NCI-H526 (cell line): ENCODE measurements at places on chromosomes 3 and 15.

GRCh38 chr3:68866157-68866556 lies 66.2 kb downstream of the TAFA4 start:
- DNase-seq, result no peak

DNA sequence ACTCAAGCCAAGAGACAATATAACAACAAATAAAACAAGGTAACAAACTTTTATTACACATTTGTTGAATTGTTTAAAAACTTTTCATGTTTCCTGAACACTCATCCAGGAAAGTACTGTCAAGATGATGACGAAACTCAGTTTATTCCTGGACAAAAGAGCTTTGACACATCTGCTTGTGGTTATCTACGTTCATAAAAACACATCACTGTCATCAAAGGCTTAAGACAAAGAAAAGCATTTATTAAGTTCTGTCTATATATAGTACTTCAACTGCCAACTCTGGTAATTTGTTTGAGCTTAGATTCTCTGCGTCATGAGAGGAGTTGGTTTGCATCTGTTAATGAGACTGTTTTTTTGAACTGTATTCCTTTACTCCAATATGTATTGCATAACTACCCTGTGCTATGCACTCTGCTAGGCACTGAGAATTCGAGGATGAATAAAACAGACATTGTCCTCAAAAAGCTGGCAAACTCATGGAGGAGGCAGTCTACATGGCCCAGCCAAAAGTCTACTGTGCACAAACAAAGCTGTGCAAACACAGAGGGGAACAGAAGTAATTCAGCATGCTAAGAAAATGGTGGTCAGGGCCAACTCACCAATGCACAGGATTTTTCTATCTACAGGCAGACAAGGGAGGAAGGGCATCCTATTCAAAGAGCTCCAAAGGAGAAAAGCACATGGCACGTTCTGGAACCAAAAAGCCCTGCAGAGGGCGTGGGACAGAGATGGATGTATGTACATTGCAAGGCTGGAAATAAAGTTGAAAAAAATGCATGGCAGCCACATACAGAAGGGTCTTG lies 21.5 kb downstream of the PLD1 start:
- DNase-seq, result peak; percentile 98

GRCh38 chr3:4416961-4417360 lies 50.1 kb downstream of the SUMF1 start:
- DNase-seq, result no peak

DNA sequence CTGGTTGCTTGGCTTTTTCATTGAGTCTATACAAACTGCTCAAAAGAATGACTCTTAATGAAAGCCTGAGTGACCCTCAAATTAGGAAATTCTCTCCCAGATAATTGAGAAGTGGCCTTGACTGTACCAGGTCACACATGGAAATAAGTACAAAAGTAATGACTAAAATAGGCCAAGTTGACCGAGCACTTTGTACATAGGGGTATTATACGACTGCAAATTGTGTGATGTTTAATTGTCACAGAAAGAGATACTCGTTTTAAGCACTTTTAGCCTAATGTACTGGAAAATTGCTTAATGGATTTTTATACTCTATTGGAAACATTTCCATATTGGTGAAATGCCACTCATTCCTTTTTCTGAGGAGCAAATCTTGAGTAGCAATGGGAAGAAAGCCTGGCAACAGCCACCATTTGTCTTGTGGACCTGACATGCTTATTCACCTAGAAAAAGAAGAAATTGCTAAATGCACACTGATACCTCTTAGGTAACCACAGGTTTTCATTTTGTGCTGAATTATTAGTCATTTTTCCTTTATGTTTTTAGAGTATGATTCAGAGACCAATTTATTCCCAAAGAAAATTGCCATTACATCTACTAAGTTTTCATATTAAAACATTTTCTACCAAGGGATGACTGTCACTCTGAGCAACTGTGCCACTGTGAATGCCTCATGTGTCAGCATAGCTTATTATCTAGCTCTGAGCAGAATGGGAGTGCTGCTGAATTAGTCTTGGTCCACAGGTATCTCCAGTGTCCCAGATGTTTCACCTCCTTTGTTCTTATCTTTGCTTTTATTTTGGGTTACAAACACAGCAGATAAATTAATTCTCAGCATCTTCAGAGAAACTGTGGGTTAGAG lies 8.9 kb upstream of the PXK start:
- no peak for DNase-seq

GRCh38 chr3:139561255-139561817 lies 21.8 kb upstream of the RBP1 start:
- DNase-seq, result no peak

- no peak for DNase-seq
These were observed 139.7 kb downstream of the TUSC7 start for GRCh38 chr3:116849261-116849688.

DNA sequence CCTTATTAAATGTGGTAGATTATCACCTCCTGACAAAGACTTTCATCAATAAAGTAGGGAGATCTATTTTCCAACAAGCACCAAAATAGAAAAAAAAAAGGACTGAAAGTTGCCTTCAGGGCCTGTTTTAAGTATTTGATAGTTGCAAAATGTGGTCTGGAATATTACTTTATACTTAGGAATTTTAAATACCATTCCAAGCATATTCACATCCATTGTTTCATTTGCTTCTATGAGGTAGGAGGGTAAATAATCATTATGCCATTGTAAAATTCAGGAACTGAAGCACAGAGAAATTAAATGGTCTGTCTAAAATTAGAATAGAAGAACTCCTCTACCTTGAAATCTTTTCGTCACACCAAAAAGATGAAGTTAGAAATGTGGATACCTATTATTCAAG lies 110.0 kb downstream of the TMCC1 start:
- no peak for DNase-seq

DNA sequence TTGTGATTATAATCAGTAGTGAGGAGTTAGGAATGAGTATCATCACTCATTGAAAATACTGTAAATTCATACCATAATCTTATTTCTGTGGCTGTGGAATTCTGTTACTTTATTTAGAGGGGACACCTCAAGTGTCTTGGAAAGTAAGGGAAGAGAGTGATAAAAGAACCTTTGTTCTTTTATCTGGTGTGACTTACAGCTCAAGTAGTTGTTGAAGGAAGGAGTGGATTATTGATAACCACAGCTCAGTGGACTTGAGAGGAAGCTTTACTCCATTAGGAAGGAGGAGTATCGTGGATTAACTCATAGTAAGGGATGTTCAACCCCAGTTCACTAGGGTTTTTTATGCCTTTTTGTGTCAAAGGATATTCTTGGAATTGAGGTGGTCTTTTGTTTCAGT lies 32.2 kb upstream of the FAH start:
- no peak for DNase-seq

GRCh38 chr3:119018690-119019463 lies 15.8 kb downstream of the IGSF11 start:
- DNase-seq, result no peak

DNA sequence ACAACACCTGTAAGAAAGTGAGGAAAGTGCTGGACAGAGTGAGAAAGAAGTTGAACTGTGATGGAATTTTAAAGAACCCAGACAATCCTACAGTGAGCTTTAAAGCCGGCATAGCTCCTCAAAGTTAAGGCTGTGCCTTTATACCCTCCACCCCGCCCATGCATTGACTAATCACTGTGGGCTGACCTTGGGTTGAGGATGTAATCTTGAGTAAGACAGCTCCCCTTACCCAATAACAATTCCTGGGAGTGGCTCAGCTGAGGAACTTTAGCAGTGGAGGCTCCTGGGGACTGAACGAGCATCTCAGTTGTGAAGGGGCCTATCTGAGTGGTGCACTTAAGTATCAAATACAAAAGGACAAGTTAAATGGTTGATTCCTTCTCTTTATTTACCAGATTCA lies 35.7 kb upstream of the ZNF770 start:
- DNase-seq, result no peak

DNA sequence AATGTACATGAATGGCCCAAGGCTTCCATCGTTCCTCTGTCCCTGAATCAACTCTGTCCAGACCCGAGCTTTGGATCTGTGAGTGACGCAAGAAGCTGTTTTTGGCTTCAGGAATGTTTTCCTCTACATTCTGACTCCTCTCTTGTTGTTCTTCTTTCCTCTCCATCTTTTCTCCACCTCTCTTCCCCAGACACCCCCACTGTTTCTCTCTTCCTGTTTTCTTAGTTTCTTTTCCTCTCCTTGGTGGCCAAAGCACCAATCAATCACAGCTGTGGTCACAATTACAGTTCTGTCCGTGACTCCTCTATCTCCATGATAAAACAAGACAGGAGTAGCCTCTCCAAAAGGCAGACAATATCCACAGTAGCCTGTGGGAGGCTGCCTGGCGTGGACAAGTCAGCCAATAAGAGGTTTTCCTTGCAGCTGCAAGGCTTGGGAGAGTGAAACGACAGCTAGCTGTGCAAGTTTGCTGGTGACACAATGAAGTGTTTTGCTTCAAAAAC lies 4.9 kb upstream of the TMEM212 start:
- DNase-seq, result no peak

- no peak for DNase-seq
These were observed 5.3 kb upstream of the CTNNB1 start for GRCh38 chr3:41193794-41194539.

DNA sequence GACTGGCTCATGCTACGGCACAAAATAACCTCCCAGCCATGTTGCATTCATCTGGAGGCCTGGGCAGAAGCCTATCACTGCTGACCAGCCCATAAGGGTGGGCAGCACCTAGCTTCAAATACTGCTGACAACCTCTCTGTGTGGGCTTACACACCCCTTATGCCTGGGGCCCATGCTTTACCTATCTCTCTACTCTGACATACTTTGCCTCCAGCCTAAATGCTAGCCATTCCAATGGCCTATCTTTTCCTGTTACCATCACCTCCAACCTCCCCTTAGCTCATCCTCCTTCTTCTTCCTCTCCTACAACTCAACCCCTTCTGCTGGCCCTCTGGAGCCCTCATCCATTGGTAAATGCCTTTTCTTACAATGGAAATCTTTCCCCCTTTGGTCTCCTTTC lies 41.0 kb upstream of the PPP2R3A start:
- DNase-seq, result no peak

- DNase-seq, result no peak
These were observed 258.1 kb downstream of the CNTN6 start for GRCh38 chr3:1350885-1351284.

DNA sequence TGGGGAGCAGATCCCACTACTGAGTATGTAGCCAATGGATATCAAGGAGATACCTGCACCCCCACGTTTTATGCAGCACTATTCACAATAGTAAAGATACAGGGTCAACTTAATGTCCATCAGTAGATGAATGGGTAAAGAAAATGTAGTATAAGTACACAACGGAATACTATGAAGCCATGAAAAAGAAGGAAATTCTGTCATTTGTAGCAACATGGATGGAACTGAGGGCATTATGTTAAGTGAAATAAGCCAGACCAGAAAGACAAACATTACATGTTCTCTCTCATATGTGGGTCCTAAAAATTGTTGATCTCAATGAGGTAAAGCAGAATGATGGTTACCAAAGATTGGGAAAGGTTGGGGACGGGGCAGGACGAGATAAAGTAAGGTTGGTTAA lies 14.6 kb downstream of the PP2D1 start:
- no peak for DNase-seq

GRCh38 chr3:16171009-16171408 lies 3.5 kb upstream of the GALNT15 start:
- no peak for DNase-seq

DNA sequence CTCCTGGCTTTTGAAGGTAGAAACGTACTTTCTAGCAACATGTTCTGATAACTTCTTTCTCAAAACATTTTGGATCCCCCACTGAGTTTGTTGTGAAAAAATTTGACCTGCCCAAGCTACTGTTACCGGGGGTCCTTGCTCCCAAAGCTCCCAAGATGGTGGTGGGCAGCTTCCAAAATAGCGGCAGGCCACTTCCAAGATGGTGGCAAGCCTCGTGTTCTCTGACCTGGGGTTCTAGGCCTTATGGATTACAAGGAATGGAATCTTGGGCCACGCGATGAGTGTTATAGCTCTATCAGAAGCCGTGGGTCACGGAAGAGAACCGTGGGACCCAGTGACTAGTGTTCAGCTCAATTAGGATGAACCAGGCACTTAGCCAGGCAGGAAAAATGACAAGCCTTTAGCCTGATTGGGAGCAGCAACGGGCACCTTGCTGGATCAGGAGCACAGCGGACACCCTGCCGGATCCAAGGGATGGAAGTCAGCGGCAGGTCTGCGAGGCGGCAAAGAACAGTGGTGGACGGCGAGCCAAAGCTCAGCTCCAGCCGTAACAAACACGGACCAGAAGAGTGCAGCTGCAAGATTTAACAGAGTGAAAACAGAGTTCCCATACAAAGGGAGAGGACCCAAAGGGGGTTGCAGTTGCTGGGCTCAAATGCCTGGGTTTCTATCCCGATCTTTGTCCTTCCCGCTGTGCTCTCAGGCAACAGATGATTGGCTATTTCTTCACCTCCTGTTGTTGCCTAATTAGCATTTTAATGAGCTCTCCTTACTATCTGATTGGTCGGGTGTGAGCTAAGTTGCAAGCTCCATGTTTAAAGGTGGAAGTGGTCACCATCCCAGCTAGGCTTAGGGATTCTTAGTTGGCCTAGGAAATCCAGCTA lies 133.3 kb downstream of the WDR72 start:
- no peak for DNase-seq

GRCh38 chr3:81170298-81170697 lies 591.1 kb downstream of the GBE1 start:
- no peak for DNase-seq

DNA sequence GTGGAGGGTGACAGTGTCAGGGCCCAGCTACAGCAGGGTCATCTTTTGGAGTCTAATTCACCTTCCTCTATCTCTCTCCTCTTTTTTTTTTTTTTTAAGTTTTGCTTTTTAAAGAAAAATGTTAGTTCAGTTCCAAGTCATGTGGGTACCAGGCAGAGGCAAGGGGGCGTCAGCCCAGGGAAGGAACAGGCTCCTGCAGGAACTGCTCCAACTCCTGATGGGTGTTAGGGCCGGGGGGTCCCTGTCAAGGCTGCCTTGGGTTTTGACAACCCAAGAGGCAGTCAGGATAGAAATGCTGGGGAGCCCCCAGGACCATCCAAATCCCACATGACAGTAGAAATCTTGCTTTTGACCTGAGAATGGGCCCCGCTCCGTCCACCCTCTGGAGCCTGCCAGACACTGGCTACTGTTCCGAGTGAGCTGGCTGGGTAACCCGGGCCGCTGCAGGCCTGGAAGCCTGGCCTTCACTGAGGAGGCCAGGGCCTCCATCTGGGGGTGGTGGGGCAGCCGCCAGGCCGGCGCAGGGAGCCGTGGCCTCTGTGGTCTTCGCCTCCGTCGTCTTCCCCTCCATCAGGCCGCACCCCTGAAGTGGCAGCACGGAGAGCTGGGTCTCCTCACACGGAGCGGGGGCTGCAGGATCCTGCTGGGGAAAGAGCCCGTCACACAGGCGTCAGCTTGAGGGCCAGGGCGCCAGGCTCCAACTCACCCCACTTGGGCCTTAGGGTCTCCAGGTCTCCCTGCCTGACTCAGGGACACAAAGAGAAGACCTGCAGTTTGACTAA lies 24.2 kb downstream of the RNU5B-1 start:
- no peak for DNase-seq

GRCh38 chr3:106120356-106120755 lies 251.5 kb upstream of the CBLB start:
- DNase-seq, result no peak

- no peak for DNase-seq
These were observed 181.8 kb downstream of the SSR3 start for GRCh38 chr3:156373095-156373494.
